ENCODE measurements at places on chromosomes 5 and 9.
A peak's percentile ranks its signal among the peaks of the same experiment; 100 is the strongest.

- DNase-seq, result no peak
Observed at GRCh38 chr9:126618190-126618584, 4.5 kb downstream of the LMX1B start.

- no peak for DNase-seq
Observed at GRCh38 chr5:66277981-66278380, 133.9 kb downstream of the SREK1 start.

- no peak for DNase-seq
Observed at GRCh38 chr5:132491368-132492364, 1.1 kb upstream of the IRF1 start.

- DNase-seq, result peak; percentile 33
Observed at GRCh38 chr9:83537331-83538171, 650 bp downstream of the FRMD3 start.

- peak; percentile 27 for DNase-seq
Observed at GRCh38 chr9:70061776-70062175, 18.1 kb downstream of the MAMDC2 start.

- DNase-seq, result peak; percentile 82
Observed at GRCh38 chr5:56019306-56020272, 24.8 kb upstream of the IL6ST start.
